A549 treated with ZK216348 at 1 μM for 4 hours (cell line): ENCODE measurements at places on chromosomes 1 and 21. TPM values are rescaled to one million over a fixed set of nuclear protein-coding genes. Genes with fewer than 3 reads are reported as not detected.

Gene FCAMR
- 0.14 TPM in 1 of 5 replicates, not detected in the others for total RNA-seq

Gene LCE1D
- not detected in 5 replicates for total RNA-seq

Gene GPR52
- total RNA-seq, result 0.13 TPM in 1 of 5 replicates, not detected in the others

Gene MTF2
- 10.5 to 15.3 TPM (median 12.5 TPM) in 5 replicates for total RNA-seq

Gene LCE3C
- not detected in 5 replicates for total RNA-seq

Gene TMPRSS2
- total RNA-seq, result 0.07 TPM in 1 of 5 replicates, not detected in the others

Gene GBP6
- not detected in 5 replicates for total RNA-seq

Gene MYOM3
- 5.6 to 7.4 TPM (median 6.9 TPM) in 5 replicates for total RNA-seq

Gene KPRP
- total RNA-seq, result not detected in 5 replicates

Gene OR6K3
- not detected in 5 replicates for total RNA-seq

Gene TTC24
- not detected in 5 replicates for total RNA-seq

Gene CNKSR1
- 0.13 to 0.58 TPM (median 0.39 TPM) in 5 replicates for total RNA-seq

Gene EXOSC10
- 36.9 to 41.7 TPM (median 38.6 TPM) in 5 replicates for total RNA-seq

Gene TCEA3
- total RNA-seq, result 0.42 to 0.72 TPM (median 0.46 TPM) in 4 of 5 replicates, not detected in the other

Gene SPRR4
- total RNA-seq, result not detected in 5 replicates

Gene HORMAD1
- total RNA-seq, result 5.2 to 10.7 TPM (median 7.7 TPM) in 5 replicates

Gene RHEX
- not detected in 5 replicates for total RNA-seq

Gene C4BPA
- 0.33 to 0.86 TPM (median 0.78 TPM) in 5 replicates for total RNA-seq

Gene RAVER2
- 3.5 to 5.7 TPM (median 5.0 TPM) in 5 replicates for total RNA-seq

Gene RPRD2
- 13.1 to 16.7 TPM (median 13.7 TPM) in 5 replicates for total RNA-seq

Gene LAD1
- total RNA-seq, result 0.75 to 1.1 TPM (median 0.96 TPM) in 5 replicates

Gene MFAP2
- 0.26 to 0.71 TPM (median 0.46 TPM) in 4 of 5 replicates, not detected in the other for total RNA-seq

Gene DSCAM
- not detected in 5 replicates for total RNA-seq

Gene TMEM125
- total RNA-seq, result not detected in 5 replicates

Gene PDZK1
- total RNA-seq, result 0.39 to 1.7 TPM (median 0.98 TPM) in 5 replicates

Gene RCC1
- total RNA-seq, result 62.8 to 85.7 TPM (median 82.1 TPM) in 5 replicates

Gene RGS4
- total RNA-seq, result 0.21 to 0.31 TPM in 2 of 5 replicates, not detected in the others

Gene LCE2A
- total RNA-seq, result not detected in 5 replicates

Gene TMEM50B
- total RNA-seq, result 8.6 to 12.2 TPM (median 10.4 TPM) in 5 replicates

Gene ACTL8
- 1.3 to 1.9 TPM (median 1.6 TPM) in 5 replicates for total RNA-seq

Gene ITLN2
- 0.14 to 1.1 TPM (median 0.36 TPM) in 5 replicates for total RNA-seq

Gene RBM34
- total RNA-seq, result 54.1 to 74.8 TPM (median 64.5 TPM) in 5 replicates

Gene OR2T35
- total RNA-seq, result not detected in 5 replicates

Gene HIPK1
- 10.2 to 19.2 TPM (median 14.7 TPM) in 5 replicates for total RNA-seq

Gene AMIGO1
- total RNA-seq, result 1.1 to 1.6 TPM (median 1.1 TPM) in 5 replicates

Gene ZYG11A
- total RNA-seq, result 2.2 to 2.9 TPM (median 2.4 TPM) in 5 replicates

Gene TAS1R2
- not detected in 5 replicates for total RNA-seq

Gene OR2L3
- total RNA-seq, result not detected in 5 replicates

Gene ENTREP3
- 20.0 to 40.0 TPM (median 36.8 TPM) in 5 replicates for total RNA-seq

Gene LRRC7
- not detected in 5 replicates for total RNA-seq

Gene KLHL17
- total RNA-seq, result 5.7 to 22.4 TPM (median 16.8 TPM) in 5 replicates

Gene KAZN
- total RNA-seq, result 2.9 to 4.5 TPM (median 3.6 TPM) in 5 replicates

Gene SLC30A7
- 5.4 to 10.3 TPM (median 9.9 TPM) in 5 replicates for total RNA-seq

Gene WNT3A
- 0.08 TPM in 1 of 5 replicates, not detected in the others for total RNA-seq

Gene TDRD5
- total RNA-seq, result 0.04 to 0.14 TPM (median 0.07 TPM) in 4 of 5 replicates, not detected in the other

Gene OR2T11
- not detected in 5 replicates for total RNA-seq

Gene NUP210L
- not detected in 5 replicates for total RNA-seq
